ENCODE measurements at places on chromosomes 7 and 10.

GRCh38 chr10:118115701-118116100 is 69.0 kb upstream of the RAB11FIP2 start:
- no peak for DNase-seq

GRCh38 chr10:116247691-116248090 is 25.3 kb downstream of the GFRA1 start:
- DNase-seq, result no peak

GRCh38 chr7:87345962-87346371 is 503 bp downstream of the CROT start:
- DNase-seq, result no peak

GRCh38 chr7:151461942-151462230 is 21.9 kb upstream of the CRYGN start:
- DNase-seq, result no peak

GRCh38 chr10:6958254-6958653 is 378.2 kb upstream of the PRKCQ start:
- no peak for DNase-seq

- DNase-seq, result no peak
Measured at GRCh38 chr7:37510043-37510634, 61.5 kb upstream of the ELMO1 start.

- DNase-seq, result no peak
Measured at GRCh38 chr7:25802057-25802456, 349.9 kb upstream of the NFE2L3 start.

DNA sequence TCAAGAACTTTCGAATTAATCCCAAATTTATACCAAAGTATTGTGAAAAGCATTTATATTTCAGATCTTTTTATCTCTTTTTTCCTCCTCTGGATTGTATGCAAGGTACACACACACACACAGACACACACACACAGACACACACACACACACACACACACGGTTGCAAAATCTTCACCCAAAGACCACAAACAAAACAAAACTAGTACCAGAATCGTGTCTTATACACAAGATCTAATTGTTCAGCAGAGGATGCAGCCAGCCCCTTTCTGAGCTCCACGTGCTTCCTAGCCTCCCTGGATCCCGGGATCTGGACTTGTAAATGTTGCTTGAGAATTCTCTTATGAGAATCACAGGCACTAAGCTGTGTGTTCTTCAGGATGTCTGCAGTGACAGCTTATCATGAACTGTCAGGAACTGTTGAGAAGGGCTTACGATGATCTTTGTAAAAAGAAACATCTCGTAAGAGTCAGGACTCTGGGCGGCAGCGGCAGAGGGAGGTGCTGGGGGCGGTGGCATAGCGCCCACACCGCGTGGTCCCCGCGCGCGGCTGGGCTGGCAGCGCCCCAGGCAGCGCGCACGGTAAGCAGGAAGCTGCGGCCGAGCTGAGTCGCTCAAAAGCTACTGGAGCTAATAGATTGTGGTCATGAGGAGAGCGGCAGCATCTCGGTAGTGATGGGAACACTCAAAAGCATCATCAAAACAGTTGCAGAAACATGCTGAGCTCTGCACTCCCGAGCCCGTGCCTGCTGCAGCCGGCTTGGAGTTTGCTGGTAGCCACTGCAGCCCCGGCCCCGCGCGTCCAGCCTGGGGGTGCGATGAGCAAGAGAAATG is 277.6 kb downstream of the GATA3 start:
- peak; percentile 80 for DNase-seq

DNA sequence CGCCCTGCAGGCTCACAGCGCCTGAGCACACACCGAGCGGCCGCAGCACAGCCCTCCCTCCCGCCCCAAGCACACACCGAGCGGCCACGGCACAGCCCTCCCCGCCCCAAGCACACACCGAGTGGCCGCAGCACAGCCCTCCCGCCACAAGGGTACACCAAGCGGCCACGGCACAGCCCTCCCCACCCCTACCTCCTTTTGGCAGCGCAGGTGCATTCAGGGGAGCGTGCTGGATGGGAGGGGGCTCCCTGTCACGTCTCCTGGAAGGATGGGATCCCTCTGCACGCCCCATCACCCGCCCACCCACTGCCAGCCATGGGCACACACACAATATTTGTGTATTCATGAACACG is 482.6 kb downstream of the DNAJB6 start:
- no peak for DNase-seq

DNA sequence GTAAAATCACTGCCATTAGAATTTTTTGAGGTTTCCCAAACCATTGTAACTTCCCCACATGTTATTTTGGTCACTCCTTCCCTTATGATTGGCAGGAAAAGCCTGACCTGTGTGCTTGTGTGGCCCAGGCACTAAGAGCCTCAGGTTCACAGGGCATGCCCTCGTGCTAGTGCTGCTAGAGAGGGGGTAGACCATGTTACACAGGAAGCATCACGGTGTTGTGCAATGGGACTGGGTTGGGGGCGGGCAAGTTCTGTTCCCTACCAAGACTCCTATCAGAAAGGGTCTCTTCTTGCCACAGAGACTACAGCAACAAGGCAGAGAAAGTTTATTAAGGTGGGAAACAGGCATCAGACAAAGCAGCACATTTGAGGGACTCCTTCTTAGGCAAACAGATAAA is 32.2 kb downstream of the LSM5 start:
- DNase-seq, result no peak

GRCh38 chr10:31622978-31623377 is 304.0 kb downstream of the ZEB1 start:
- DNase-seq, result no peak

DNA sequence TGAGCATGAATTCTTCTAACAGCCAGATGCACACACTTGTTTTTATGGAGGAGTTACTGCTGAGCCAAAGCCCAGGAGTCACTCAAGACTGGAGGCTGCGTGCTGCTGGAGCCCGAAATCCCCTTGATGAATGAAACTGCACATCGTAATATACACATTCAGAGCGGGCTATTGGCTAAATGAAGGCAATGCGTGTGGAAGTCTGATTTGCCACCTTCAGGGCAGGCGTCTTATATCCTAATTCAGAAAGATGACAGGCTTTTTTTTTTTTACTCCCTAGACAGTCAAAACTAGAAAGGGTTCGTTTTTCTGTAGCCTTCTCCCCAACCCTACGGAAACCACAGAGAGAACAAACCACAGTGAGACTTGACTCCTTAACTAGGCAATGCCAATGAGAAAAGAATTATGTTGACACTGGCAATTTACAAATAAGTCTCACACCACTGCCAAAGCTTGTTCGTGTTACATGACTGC is 227.2 kb upstream of the KLF14 start:
- peak; percentile 55 for DNase-seq

- no peak for DNase-seq
Measured at GRCh38 chr10:106557053-106557452, 607.5 kb downstream of the SORCS1 start.

DNA sequence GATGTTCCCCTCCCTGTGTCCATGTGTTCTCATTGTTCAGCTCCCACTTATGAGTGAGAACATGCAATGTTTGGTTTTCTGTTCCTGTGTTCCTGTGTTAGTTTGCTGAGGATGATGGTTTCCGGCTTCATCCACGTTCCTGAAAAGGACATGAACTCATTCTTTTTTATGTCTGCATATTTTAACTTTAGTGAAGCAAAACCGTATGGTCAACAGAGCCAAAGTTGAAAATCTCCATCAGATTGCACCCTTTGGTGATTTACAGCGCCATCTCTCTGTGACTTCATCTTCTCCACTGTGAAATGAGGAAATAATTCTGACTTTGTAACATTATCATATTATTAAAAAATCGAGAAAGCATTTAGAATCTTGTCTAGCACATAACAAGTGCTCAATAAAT is 132.3 kb upstream of the PLXDC2 start:
- no peak for DNase-seq

GRCh38 chr7:131139462-131139861 is 188.2 kb upstream of the MKLN1 start:
- DNase-seq, result no peak

DNA sequence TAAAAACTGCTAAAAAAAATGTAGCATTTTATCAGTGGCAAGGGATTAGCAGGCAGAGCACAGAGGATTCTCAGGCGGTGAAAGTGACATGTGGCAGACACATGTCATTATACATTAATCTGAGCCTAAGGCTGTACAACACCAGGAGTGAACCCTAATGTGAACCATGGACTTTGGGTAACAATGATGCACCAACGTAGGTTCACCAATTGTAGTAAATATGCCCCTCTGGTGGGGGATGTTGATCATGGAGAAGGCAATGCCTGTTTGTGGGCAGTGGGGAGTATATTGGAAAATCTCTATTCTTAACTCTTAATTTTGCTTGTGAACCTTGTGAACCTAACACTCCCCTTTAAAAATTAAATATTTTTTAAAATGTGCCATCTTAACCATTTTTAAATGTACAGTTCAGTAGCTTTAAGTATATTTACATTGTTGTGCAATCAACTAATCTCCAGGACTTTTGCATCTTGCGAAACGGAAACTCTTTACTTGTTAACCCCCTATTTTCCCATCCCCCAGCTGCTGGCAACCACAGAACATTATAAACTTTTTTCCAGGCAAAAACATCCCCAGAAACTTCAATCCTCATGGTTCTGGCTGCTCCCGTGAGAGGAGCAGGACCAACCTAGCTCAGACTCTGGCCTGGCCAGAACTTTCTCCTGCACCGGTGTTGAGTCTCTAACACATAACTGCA is 29.9 kb downstream of the LRRC20 start:
- no peak for DNase-seq

- no peak for DNase-seq
Measured at GRCh38 chr10:84329986-84330651, 1.7 kb downstream of the CCSER2 start.

GRCh38 chr7:37320848-37321468 is 127.7 kb downstream of the ELMO1 start:
- no peak for DNase-seq

DNA sequence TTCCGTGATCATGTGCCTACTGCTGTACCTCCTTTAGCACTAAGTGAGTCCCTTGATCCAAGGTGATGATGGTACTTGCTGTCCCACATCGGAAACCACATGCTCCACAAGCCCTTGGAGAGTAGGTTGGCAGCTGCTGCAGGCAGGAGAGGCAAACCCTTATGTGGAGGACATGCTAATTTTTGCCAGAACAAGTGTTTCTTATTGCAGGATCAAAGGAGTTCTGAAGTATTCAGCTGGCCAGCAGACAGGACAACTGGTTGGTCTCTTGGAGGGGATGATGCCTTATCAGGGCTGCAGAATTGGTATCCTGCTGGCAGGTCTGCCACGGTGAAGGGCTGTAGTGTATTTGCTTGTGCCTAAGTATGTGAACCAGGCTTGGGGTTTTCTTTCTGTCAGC is 36.8 kb downstream of the NACAD start:
- DNase-seq, result no peak

DNA sequence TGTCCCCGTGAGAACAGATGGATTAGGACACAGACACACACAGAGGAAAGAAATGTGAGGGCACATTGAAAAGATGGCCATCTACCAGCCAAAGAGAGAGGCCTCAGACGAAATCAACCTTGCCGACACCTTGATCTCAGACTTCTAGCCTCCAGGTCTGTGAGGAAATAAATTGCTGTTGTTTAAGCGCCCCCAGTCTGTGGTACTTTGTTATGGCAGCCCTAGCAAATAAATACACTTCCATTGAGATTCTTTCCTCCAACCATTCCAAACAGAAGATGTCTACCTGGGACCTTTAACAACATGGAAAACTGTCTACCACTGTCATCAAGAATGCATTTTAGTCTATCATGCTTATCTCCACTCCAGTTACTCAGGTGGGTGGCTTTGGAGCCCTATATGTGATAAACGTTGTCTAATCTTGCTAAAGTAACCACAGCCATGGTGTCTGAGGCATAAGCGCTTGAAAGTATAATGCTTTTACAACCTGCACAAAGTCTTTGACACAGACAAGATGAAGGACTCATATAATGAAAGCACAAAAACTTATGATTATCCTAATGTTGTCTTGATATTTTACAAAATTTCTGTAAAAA is 244.3 kb downstream of the MTERF1 start:
- no peak for DNase-seq

DNA sequence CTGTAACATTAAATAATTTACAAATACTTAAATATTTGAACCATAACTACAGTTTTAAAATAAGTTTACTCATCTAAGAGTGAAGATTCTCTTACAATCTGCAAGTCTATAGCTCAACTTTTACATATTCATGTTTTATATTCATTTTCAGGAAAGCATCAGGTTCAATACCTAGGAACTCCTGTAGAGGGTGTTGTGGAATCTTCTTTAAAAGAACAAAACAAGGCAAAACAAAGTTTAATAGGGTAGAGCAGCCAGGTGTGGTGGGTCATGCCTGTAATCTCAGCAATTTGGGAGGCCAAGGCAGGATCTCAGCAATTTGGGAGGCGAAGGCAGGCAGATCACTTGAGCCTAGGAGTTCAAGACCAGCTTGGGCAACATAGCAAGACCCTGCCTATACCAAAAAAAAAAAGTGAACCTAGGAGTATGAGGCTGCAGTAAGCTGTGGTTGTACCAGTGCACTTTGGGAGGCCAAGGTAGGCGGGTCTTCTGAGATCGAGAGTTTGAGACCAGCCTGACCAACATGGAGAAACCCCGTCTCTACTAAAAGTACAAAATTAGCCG is 45.1 kb downstream of the ST8SIA6 start:
- DNase-seq, result no peak

GRCh38 chr10:32149252-32149955 is 93.2 kb upstream of the KIF5B start:
- no peak for DNase-seq

DNA sequence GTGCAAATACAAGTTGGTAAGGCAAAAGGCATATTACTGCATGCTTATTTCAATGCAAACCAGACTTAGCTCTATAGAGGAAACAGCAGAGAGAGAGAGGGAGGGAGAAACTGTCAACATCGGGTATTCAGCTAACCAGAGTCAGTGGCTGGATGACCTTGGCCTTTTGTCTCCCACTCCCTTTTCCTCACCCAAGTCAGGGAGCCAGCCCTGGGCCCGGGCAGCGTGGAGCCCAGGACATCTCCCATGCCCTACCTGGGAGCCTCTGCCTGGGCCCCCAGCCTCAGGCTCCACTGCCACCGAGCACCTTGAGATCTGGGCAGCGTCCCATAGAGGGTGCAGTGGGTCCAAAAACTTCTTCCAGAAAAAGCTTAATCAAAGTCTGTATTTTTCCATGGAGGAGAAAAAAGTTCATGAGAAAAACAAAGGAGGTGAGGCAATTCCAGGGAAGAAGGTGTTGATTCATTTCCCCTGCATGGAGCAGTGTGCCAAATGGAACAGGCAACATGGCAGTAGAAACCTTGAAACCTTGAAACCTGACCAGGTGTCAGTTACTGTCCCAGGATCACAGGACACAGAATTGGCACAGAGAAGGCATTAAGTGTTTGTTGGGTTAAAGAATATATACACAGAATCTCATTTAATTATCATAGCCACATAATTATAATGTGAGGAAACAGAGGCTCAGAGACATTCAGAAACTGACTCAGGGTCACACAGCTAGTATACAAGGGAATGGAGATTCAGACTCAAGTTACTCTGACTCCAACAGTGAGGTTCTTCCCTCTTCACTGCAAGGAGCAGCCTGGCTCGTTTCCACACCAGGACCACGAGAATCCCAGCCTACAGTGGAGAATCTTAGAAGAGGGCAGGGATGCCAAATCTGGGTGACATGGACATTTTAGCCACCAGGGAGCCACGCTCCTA is 5.8 kb upstream of the NCOA4 start:
- DNase-seq, result no peak
